ENCODE measurements at places on chromosomes 3 and 15.

GRCh38 chr15:72902245-72902918, 118.8 kb upstream of the ADPGK start:
- no peak for DNase-seq

- DNase-seq, result no peak
Observed at GRCh38 chr3:139318431-139318816, 25.4 kb upstream of the MRPS22 start.

- DNase-seq, result peak; percentile 79
Observed at GRCh38 chr3:27712136-27713077, 9.7 kb downstream of the EOMES start.

GRCh38 chr15:79078763-79079410, 11.7 kb downstream of the RASGRF1 start:
- no peak for DNase-seq

DNA sequence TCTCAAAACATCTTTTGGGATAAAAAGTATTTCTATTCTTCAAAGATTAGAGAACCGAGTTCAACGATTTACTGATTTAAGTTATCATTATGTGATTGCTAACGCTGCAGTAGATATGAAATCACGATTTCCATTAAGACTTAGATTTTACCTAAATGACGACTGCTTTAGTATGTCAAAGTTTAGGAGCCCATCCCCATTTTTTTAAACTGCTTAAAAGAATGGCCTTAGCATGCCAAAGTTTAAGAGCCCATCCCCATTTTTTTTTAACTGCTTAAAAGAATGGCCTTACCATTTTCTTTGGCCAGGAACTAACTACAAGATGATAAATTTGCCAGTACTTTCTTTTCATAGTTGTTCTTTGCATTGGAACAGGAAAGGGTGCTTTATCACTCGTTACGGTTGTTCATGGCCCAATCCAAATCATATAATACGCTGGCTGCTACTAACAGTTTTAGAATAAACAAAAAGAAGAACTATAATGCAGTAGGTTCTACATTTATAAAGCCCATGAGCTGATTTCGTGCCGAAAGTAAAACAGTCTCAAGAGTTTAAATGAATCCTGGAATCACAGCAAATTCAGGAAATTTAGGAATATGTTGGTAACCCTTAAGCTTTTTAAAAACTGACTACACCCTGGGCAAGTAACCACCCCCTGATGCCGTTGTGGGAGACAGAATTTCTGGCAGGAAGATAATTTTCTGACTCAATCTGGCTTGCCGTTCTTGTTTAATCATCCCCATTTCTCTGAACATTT, 869 bp upstream of the TSC22D2 start:
- DNase-seq, result peak; percentile 34

GRCh38 chr3:186783058-186783730, at the start of gene EIF4A2:
EIF4A2 (plus strand) TSS chr3:186783577; CDS start chr3:186783611, 34 bp downstream.
- DNase-seq, result peak; percentile 88

DNA sequence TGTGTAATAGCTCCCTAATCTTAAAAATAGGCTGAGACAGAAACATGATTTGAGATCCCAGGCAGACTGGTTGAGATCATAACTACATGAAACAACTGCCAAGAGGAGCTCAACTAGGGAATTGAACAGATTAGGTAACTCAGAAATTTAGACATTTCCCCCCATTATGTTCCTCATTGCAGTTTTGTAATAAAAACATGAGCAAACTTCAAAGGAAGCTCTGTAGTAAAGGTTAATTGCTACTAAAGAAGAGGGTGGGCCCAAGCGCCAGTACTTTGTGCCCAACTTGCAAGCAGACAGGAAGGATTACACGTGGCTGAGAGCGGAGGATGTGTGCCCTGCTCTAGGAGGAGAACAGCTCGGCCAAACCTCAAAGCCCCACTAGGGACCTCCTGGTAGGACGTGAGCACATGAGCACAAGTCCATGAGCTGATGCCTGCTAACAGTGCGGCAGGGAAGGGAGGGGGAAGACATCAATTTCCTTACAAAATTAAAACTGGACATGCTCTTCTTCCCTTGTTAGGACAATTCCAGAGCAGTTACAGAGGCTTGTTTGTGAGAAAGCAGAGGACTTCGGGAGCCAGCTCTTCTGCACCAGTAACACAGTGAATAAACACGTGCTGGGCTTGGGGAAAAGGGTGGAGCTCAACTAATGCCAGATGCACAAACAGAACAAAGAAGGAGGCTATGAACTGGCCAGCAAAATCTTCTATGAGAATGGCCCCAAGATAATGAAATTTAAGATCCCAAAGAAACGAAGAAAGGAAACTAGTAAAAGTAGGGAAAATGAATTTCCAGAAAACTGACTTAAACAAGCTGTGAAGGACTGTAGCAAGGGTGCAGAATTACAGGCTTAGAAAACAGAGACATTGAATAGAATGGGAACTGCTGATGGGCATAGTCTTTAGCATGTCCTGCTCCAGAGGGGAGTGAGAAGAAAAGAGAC, 275.5 kb downstream of the MECOM start:
- no peak for DNase-seq

DNA sequence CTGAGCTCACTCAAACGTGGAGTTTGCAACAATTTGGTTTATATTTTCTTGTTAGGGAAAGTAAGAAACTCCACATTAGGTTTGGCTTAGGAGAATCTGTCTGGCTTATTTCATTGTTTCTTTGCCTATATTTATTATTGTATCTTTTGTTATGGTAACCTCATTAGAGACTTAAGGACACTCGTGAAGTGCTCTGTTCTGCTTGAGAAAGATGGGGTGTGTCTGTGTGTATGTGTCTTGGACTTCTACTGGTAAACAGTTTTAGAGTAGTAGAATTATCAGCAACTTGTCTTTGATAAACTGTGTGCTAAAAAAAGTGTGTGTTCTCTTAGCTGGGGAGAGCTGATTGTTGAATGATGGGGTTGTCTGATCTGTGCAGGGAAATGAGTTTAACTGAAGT, 306.5 kb downstream of the RBMS3 start:
- DNase-seq, result no peak

- no peak for DNase-seq
Observed at GRCh38 chr3:127615631-127616305, 13.2 kb upstream of the PODXL2 start.

DNA sequence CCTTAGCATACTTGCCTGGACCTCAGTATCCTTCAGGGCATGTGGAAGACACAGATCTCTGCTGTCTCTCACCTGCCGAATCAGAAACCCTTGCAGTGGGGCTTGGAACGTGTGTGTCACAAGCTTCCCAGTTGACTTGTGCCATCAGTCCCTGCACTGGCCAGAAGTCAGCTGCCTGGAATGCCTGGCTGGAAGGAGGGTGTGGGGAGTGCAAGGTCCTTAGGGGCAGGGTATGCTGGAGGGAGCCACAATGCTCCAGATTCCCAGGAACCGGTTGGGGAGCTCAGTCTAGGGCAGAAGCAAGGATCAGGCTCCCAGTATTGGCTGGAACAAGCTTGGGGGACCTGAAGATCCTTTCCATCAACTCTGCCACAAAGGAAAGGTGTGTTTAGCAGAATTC, 27.1 kb downstream of the SPSB4 start:
- DNase-seq, result no peak

DNA sequence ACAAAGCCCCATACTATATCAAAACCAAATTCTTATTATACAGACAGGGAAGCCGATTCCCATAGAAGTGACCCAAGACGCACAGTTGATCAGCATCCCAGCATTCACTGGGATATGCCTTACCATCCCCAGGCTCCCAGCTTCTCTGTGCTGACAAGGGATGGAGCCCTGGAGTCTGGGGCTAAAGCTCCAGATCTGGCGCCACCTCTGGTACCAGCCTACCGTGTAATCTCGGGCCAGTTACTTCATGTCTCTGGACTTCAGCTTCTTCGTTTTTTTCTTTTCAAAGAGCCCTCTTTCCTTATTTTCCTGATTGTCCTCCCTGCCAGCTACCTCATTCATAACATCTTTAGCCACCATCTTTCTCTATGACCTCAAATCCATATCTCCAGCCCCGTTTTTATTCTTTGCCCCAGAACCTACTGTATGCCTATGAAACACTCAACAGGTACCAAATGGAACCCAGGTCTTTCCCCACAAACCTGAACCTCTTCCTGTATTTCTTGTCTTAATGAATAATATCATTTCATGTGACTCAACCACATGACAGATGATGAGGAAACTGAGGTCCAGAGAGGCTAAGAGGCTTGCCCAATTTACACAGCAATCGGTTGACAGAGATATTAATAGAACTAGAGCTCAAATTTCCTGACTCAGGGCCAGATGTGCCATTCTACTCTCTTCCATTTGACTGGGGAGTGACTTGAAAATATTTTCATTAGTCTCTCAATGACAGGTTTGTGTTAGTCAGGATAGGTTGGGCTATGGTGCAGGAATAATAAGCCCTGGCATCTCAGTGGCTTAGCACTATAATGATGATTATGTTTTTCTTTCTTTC, 85.4 kb upstream of the TLE3 start:
- peak; percentile 7 for DNase-seq

GRCh38 chr15:62781081-62781497, 261.5 kb upstream of the TPM1 start:
- DNase-seq, result no peak

DNA sequence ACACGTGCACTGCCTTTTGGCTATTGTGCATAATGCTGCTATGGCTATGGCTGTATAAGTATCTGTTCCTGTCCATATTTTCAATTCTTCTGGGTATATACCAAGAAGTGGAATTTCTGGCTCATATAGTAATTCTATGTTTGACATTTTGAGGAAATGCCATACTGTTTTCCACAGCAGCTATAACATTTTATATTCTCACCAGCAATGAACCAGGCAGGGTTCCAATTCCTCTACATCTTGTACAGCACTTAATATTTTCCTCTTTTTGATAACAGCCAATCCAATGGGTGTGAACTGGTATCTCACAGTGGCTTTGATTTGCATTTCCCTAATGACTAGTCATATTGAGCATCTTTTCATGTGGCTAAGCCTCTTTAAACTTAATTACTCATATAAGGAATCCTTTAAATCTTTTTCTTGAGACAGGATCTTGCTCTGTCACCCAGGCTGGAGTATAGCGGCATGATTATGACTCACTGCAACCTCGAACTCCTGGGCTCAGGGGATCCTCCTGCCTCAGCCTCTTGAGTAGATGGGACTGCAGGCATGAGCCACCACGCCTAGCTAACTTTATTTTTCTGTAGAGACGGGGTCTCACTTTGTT, 38.1 kb upstream of the IGDCC4 start:
- no peak for DNase-seq

DNA sequence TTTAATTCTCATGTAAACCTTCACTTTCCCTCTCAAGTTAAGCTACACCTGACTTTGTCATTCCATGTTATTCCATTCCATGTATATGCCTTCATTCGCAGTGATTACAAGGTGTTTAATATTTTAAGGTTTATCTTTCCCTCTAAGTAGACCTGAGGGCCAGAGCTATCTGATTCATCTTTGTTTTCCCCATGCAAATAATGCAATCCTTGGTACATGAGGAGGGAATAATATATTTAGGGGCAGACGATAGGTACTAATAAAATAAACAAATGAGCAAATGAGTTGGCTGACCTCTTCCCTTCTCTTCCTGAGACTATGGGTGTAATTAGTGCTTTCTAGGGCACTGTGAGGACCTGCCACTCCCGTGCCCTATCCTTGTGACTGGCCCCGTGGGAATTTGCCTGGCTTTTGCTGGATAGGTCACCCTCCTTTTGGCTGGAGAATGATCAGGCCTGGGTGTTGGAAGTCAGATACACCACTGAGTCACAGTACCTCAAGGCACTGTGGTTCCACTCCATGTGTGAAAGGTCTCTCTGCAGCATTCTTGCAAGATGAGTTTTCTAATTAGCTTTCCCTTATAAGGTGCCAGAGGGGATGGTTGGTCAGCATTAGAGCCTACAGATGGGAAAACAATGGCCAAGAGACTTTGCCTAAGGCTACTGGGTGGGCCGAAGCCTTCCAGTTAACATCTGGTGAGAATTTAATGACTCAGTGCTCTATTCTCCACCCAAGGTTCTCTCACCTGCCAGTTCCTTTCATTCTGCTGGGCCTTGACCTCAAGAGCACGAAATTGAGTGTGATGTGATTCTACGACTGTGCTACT, 183.2 kb downstream of the P3H2 start:
- DNase-seq, result peak; percentile 95

- DNase-seq, result no peak
Observed at GRCh38 chr3:29176501-29176900, 104.4 kb upstream of the RBMS3 start.

DNA sequence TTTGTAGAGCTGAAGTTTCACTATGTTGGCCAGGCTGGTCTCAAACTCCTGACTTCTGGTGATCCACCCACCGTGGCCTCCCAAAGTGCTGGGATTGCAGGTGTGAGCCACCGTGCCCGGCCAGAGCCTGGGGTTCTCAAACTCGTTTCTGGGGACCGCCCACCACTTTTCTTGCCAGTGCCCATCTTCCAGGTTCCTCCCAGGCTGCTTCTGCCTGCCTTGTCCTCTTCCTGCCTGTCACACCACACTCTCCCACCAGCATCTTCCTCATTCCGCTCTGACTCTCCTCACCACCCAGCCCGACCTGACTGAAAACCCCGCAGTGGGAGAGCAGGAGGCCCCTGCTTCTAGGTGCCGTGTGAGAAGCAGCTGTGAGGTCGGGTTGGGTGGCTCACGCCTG, 3.1 kb upstream of the DYNLT2B start:
- no peak for DNase-seq

GRCh38 chr3:170839518-170840100, 30.4 kb downstream of the RPL22L1 start:
- no peak for DNase-seq

- DNase-seq, result no peak
Observed at GRCh38 chr15:93102211-93102610, 13.2 kb upstream of the RGMA start.

DNA sequence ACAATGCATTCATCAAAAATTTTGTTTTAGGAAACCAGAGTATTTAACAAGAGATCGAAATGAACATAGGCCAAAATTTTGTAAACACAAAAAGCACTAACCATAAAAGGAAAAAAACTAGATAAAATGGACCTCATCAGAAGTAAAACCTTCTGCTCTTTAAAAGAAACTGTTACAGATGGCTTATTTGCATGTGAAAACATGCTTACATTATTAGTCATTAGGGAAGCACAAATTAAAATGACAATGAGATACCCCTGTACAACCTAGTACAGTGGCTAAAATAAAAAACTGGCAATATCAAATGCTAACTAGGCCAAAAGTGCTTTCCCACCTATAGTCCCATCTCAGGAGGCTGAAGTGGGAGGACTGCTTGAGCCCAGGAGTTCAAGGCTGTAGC, 19.3 kb downstream of the UBR1 start:
- no peak for DNase-seq

- DNase-seq, result no peak
Observed at GRCh38 chr3:186668426-186668825, 2.6 kb downstream of the HRG start.

- no peak for DNase-seq
Observed at GRCh38 chr3:39294446-39295183, 14.8 kb upstream of the CX3CR1 start.

DNA sequence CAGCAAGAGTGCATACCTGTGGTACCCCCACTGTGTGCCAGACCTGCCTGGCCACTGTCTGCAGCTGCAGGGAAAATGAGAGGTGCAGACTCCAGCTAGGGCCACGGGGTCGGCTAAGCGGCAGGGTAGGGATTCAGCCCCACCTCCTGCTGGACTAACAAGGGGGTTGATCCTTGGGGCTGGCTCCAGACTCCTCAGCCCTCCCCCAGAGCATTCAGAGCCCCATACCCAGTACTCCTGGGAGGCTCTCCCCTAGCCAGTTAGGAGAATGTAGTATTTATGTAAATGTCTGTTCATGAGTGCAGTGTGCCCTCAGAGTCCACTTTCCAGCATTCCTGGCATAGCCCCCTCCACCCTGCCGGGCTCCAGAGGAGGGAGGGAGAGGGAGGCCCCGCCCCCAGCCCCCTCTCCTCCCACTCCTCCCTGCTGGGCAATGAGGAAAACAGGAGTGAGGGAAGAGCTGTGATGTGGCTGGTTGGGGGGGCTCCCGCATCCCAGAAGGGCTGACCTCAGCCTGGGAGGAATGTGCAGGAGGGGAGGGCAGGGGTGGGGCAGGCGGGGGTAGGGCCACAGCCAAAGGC, 4.5 kb upstream of the SEMA3B start:
- DNase-seq, result peak; percentile 92
